ENCODE measurements at places on chromosomes 16 and 17.
A peak's percentile ranks its signal among the peaks of the same experiment; 100 is the strongest.

DNA sequence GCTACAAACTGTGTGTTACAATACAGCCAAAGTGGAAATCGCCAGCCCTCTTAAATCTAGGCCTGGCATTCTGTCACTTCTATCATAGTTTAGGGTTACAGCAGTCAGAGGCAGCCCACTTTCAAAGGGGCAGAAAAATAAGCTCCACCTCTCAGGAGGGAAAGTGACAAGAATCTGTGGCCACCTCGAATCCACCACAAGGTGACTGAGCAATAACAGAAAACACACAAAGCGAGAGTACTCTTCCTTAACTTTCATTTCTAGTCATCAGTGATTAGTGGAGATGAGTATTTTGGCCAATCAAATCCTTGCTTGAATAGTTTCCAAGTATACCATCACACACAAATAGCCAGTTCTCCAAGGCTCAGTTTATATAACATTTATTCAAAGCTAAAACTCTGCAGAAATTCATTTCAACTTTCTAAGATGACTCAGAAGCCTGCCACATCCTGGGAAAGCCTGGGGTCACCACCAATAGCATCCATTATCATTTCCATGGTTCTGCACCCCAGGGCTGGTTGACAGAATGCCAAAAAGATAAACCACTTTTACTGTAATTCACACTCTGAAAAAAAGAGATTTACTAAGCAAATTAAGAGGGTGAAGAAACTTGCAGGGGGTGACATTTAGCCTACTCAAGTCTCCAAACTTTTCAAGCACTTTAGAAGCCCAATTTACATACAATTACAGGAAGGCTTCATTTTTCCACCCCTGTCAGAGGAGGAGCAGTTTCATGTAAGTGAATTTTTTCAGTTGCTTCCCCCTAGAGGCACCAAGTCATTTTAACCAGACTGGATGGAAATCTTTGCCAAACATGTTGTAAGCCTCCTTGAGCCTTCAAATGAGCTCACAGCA is 66.8 kb downstream of the SALL1 start:
- DNase-seq: peak; percentile 15

- no peak for DNase-seq
These were observed 70.8 kb upstream of the KCTD5 start for GRCh38 chr16:2611499-2611862.

- no peak for DNase-seq
These were observed 37.7 kb downstream of the LYRM9 start for GRCh38 chr17:27855454-27855853.

- DNase-seq: no peak
These were observed 33.6 kb upstream of the ATF7IP2 start for GRCh38 chr16:10352262-10352661.

DNA sequence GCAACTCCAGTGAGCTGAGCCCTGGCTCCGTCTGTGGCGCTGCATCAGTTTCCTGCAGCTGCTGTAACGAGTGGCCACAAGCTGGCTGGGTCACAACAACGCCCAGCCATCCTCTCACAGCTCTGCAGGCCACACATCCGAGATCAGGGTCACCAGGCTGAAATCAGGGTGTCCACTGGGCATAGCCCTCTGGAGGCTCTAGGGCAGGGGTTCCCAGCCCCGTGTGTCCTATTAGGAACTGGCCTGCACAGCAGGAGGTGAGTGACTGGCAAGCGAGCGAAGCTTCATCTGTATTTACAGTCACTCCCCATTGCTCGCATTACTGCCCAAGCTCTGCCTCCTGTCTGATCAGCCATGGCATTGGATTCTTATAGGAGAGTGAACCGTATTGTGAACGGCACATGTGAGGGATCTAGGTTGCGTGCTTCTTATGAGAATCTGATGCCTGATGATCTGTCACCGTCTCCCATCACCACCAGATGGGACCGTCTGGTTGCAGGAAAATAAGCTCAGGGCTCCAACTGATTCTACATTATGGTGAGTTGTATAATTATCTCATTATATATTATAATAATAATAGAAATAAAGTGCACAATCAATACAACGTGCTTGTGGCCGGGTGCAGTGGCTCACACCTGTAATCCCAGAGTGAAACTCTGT is 176.5 kb downstream of the SEC14L1 start:
- no peak for DNase-seq

GRCh38 chr16:63876103-63876502 is 1245.8 kb downstream of the CDH11 start:
- DNase-seq: no peak

- no peak for DNase-seq
These were observed 44.9 kb upstream of the TRAP1 start for GRCh38 chr16:3762107-3762750.

GRCh38 chr16:1696863-1697262 is 9.1 kb upstream of the MAPK8IP3 start:
- peak; percentile 38 for DNase-seq

GRCh38 chr17:34542700-34543336 is 36.6 kb upstream of the TMEM132E start:
- no peak for DNase-seq

- DNase-seq: no peak
These were observed 231.5 kb downstream of the MRTFB start for GRCh38 chr16:14302399-14303181.

- no peak for DNase-seq
These were observed 10.9 kb upstream of the FAM83G start for GRCh38 chr17:19015428-19015827.

- DNase-seq: no peak
These were observed 16.2 kb downstream of the PITPNA start for GRCh38 chr17:1546292-1546922.

GRCh38 chr17:12547831-12548230 is 117.9 kb upstream of the MYOCD start:
- no peak for DNase-seq

- DNase-seq: no peak
These were observed 1.9 kb downstream of the RASL10B start for GRCh38 chr17:35733366-35733765.

DNA sequence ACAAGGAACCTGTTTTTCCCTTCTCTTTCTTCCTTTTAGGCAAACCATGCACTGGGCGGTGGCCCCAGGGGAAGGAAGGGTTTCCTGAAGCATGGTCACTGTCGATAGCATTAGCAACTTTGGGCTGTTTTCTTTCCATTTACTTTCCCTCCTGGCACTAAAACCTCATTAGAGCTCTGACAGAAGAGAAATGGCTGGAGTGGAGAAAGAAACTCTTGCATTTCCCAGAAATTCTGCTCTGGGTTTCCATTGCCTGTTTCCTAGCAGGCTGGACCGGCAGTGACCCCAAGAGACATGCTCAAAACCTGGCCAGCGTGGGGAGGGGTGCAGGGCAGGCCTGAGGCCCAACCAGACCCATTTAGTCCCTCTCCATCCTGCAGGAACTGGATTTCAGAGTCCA is 230.7 kb upstream of the CCL2 start:
- no peak for DNase-seq

DNA sequence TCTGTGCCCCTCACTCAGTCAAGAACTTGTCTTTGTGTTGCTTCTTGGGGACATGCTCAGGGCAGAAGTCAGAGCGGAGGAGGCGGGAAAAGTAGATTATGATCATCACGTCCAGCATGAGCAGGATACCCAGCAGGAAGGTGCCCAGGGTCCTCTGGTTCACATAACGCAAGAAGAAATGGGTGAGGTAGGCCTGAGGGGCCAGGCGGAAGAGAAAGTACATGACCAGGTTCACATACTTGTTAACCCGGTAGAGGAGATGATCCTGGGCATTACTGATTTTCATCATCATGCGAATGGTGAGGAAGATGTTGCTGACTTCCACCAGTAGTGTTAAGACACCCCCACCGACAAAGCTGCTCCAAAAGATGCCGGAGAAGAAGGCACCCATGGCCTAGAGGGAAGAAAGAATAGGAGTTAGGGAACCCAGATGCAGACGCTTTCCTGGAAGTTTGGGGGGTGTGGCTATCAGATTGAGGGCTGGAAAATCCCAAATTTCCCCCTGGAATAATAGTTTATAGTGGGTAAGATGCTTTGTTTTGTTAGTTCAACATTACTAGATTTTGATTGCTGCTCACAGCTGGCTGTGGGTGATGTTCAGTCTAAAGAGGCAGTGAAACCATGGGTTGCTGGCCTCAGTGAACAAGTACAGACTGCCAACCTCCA is 1.4 kb downstream of the TLCD1 start:
- DNase-seq: no peak

DNA sequence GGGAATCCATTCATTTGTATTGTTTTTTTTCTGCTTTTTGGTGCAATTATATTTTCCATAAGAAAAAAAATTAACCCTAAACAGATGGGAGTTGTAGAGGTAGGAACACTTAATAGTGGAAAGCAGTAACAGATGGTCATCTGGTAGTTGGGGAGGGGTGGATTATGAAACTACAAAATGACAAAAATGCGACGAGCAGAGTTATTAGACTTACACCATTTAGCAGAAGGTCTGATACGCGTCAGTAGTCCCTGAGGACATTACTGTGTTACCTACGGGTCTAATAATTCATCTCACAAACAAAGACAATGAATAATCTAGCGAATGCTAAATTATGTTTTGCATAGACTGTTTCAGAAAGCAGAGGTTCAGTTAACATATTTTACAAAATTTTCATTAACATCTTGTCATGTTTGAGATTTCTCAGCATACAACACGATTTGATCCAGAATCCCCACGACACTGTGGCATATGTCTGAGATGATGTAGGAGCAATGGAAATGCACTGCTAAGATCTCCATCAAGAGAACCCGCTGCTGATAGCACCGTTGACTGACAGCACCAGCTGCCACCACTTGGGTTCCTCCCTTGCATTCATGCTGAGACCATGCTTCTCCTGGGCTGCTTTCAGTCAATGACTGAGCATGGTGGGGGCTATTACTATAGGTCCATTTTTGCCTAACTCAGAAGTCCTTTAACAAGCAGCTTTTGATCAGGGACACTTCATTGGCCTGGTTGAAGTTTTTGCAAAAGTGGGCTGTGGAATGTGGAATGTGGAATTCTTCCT is 182.2 kb upstream of the CPHXL start:
- DNase-seq: no peak

- no peak for DNase-seq
These were observed 15.7 kb downstream of the SLC6A4 start for GRCh38 chr17:30219833-30220232.

DNA sequence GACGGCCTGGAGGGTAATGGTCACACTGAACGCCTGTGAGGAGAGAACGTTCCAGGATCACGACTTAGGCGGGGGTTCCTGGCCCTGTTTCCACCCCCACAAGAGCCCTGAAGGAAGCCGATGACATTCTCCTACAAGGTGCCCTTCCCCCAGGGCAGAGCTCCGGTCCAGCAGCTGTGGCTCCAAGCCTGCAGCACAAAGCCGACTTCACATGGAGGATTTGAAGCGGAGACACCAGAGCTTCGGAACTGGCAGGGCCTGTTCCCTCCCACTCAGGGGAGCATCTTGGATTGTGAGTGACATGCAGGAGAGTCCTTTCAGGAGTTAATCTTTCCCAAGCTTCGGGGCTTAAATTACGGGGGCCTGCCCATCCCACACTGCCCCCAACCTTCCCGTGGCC is 5.0 kb downstream of the FADS6 start:
- DNase-seq: no peak

DNA sequence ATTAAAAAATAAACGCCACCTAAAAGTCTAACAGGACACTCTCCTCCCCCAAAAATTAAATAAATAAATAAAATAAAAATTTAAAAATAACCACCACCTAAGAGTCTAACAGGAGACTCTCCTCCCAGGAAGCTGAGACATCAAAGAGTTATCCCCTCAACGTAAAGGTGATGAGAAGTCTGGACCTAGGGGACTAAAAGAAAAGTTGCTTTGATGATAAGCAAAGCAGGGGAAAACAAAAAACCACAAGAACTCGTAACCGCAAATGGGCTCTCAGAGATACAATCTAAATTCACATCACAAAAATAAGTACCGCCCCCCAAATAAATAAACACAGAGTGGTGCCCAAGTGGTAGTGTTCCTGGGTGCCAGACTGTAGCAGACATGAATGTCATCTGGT is 412.2 kb downstream of the ZFHX3 start:
- no peak for DNase-seq

GRCh38 chr17:6914711-6915110 is 81.1 kb upstream of the ALOX12 start:
- no peak for DNase-seq

GRCh38 chr17:1067282-1067956 is 70.5 kb downstream of the TIMM22 start:
- no peak for DNase-seq

DNA sequence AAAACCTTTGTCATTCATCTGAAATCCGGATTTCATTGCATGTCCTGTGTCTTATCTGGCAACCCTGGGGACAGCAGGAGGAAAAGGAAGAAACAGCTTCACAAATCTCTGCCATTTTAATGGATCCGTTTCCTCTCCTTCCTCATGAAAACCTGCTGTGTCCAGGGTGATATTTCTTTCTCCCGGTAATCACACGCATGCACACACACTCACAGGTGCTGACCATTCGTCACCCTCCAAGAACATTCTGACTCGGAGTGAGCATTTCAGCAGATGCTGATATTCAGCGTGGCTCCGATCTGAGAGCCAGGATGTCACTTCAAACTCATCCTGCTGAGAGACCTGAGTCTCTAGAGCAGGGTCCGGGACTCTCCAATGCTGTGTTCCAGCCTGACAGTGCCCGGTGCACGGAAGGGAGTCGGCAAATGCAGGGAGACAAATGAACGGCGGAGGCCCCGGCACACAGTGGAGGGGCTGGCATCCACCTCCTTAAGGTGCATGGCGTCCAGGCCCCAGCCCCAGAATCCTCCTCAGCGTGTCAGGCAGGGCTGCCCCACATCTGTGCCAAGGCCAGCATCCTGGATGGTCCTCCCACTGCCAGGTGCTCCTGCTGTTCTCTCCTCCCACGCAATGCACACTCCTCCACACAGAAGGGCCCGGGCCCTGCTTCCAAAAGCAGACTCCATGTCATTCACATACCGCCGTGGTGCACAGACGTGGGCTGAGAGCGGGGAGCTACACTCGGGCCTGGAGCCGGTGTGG is 70.7 kb downstream of the RBFOX3 start:
- no peak for DNase-seq

DNA sequence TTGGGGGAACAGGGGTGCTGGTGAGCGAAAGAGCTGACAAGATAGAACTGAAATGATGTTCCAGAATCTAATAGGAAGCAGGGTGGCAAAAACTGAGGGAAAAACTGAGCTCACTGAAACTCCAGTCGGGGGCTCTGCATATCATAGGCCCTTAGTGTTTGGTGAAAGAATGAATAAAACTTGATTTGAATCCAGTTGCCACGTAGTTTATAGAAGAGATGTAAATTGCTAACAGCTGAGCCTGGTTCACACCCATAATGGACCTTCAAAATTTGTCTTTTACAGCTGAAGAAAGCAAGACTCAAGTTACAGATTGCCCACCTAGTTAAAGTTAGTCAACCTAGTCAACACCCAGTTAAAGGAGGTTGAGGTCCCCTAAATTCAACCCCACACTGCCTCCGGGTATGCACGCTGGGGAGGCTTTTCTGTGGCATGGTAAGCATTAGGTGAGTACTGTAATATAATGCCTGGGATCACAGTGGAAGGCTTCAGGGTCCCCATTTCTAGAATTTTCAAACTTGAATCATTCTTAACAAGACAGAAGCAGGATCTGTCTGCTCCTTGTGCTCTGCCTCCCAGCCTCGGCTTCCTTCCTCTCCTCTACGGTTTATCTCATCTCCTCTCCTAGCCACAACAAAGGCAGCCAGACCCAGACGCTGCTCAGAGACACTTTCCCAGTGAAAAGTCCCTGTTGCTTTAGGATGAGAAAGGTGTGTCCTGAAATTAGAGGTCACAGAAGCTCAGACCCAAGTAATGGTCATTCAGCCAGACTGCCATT is 26.9 kb upstream of the SUPT4H1 start:
- no peak for DNase-seq

- DNase-seq: no peak
These were observed 116.5 kb downstream of the ZNF423 start for GRCh38 chr16:49739381-49739780.

- peak; percentile 67 for DNase-seq
These were observed 13.1 kb downstream of the SOST start for GRCh38 chr17:43745541-43745940.

GRCh38 chr16:10256784-10257641 is 74.8 kb upstream of the GRIN2A start:
- DNase-seq: peak; percentile 59

Measured in COLO829 (cell line).